ENCODE measurements at places on chromosomes 3 and 15.

GRCh38 chr3:4447295-4447999 lies 19.6 kb downstream of the SUMF1 start:
- DNase-seq, result no peak

DNA sequence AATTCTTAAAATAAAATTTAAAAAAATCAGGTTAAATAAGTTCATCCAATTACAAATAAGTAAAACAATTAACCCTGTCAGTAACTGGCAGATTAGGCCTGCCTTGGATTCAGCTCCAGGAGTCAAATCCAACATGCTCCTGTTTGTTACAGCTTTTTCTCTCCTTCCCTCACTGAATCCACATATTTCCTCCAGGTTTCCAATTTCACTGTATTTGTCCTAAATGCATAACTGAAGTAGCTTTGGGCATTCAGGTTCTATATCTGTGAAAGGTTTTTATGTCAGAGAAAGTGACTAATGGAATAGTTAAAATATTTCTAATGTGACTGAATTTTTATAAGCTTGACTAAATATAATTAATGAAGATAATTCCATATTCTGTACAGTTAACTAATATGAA lies 79.7 kb downstream of the IFT80 start:
- no peak for DNase-seq

DNA sequence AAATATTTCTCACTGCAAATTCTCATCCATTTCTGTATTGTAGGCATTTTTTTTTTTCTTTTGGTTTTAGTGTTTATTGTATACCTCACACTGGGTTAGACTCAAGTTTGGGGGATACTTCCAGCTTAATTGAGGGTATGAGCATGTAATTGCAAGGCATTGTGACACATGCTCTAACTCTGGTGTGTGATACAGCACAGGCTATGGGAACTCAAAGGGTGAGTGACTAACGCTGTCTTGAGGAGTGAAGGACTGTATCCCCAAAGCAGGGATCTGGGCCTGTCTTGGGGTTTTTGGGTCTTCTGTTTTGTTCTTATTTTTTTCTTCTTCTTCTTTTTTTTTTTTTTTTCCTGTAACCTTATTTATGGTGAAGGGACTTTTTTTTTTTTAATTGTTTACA lies 26.9 kb downstream of the MAP2K1 start:
- DNase-seq, result no peak

- no peak for DNase-seq
Observed at GRCh38 chr3:139204728-139205127, 139.1 kb upstream of the MRPS22 start.

- no peak for DNase-seq
Observed at GRCh38 chr3:128281461-128282367, 128.4 kb downstream of the EEFSEC start.

DNA sequence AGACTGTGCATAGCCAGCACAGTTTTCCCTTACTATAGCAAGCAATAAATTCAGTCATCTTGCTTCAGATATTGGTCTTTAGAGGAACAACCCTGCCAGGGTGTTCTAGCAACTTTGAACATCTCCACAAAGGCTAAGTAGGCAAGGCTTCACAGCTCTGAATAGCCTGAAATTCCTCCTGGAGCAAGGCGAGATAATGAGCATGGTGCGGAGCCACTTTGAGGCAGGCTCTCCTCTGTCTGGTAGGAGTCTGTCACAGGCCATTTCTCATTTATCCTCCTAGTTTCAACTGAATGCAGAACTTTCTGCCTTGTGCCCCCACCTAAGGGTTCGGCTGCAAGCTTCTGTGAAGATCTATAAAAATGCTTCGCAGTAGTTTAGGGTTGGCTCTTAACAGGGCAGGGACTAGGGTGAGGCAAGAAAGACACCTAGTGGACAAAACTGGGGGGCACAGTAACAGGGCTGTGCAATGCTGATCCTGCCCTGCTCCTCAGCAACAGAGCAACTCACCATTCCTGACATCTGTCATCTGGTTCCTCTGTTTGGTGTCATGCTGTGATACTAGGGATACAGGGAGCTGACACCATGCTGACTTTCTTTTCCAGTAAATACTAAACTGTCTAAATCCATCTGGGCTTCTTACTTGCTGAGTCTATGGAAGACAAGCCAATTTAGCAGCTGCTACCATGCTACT lies 16.6 kb upstream of the EHHADH start:
- DNase-seq, result peak; percentile 33

Data from iPS DF 6.9 (cell line).